Frontal cortex (tissue), 4 donors: ENCODE measurements at places on chromosomes 12 and 14. TPM values are rescaled to one million over a fixed set of nuclear protein-coding genes. Genes with fewer than 3 reads are reported as not detected.

GRCh38 chr14:80428671-80429070 is 217.4 kb upstream of the DIO2 start:
- DNase-seq = no peak

DNA sequence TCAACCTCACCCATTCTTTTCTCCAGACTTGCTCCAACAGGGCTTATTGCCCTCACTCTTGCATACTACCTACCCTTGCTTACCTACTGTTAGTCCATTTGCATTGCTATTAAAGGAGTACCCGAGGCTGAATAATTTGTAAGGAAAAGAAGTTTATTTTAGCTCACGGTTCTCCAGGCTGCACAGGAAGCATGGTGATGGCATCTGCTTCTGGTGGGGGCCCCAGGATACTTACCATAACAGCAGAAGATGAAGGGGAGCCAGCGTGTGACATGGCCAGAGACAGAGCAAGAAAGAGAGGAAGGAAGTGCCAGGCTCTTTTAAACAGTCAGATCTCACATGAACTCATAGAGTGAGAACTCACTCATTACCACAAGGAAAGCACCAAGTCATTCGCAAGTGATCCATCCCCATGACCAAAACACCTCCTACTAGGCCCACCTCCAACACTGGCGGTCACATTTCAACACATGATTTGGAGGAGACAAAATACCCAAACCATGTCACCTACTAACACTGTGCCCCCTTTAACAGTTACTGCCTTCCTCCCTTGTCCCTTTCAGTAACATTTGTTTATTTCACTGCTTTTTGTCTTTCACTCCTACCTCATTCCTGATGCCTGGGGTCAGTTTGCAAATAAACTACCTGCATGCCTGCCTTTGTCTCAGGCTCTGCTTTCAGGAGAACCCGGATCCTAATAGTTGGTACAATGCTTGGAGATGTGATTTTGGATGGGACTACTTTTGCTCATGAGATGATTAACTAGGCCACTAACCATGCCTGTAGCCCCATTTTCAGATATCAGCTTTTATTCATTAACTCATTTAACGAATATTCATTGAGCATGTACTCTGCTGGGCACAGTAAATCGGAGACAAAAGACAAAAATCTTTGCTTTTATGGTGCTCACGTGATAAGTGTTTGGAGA is 41.6 kb upstream of the CSRP2 start:
- DNase-seq = no peak

DNA sequence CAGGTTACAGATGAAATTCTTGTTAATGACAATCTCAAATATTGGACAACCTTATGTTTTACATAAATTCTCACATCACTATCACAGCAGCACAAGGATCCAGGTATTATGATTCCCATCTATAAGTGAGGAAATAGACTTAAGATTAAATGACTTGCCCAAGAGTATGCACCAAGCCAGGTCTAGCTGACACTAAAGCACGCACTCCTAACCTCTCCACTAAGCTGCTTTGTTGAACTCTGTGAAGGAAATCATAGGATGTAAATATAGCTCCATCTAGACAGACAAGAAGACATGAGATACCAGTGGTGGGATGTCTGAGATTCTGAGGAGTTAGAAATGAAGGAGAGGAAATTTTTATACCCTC is 87.9 kb downstream of the PHLDA1 start:
- DNase-seq = no peak

- no peak for DNase-seq
Observed at GRCh38 chr12:42762395-42762925, 172.9 kb upstream of the PRICKLE1 start.

- no peak for DNase-seq
Observed at GRCh38 chr12:50542448-50542847, 37.7 kb downstream of the DIP2B start.

- DNase-seq = no peak
Observed at GRCh38 chr12:88944397-88944796, 364.1 kb upstream of the KITLG start.

GRCh38 chr12:109758426-109759420 is 45.1 kb downstream of the FAM222A start:
- no peak for DNase-seq

DNA sequence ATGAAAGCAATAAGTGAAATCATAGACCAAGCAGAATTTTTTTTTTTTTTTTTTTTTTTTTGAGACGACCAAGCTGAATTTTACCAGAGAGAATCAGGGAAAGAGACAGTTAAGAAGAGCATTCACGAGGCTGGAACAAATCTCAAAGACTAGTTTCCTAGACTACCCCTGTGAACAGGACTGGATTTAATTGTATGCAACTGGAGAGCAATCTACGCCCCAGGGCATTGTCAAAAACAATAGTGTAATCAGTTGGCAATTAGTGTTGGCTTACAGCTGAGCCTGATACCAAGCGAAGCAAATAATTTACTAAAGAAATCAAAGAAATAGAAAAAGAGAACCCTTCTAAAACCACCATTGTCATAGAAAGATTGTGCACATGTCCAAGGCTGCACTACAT is 232.9 kb upstream of the CPNE8 start:
- DNase-seq = no peak

GRCh38 chr12:1844661-1845409 is 24.5 kb downstream of the LRTM2 start:
- DNase-seq = no peak

SAMD15 gene
- total RNA-seq = 12.6 TPM

KCNA1 gene
- total RNA-seq = 7.3 TPM

GRCh38 chr14:103073367-103073875 is 10.6 kb upstream of the LBHD2 start:
- DNase-seq = peak; percentile 7

TAS2R14 gene
- 5.3 TPM for total RNA-seq
